Sciatic nerve (tissue), 2 donors: ENCODE measurements at places on chromosomes 4 and X. TPM values are rescaled to one million over a fixed set of nuclear protein-coding genes. Genes with fewer than 3 reads are reported as not detected.

GRCh38 chr4:77332696-77333270 lies 175.8 kb downstream of the CCNG2 start:
- DNase-seq: no peak

DNA sequence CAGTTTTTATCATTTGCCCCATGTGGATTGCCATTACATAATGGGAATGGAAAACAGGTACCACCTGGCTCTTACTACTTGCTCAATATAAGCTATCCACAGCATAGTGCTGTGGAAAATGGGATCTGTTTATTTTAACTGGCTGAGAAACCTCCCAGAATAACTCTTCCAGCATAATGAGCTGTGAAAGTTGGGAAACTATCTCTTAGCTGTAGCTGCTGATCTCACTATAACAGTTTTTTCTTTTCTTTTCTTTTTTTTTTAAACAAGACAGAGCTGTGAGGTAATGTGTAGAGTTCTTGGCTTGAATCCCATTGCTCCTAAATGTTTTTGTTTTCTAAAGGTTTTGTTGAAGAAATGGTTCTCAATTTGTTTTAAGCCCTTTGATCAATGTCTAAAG lies 988.3 kb downstream of the PCDH19 start:
- no peak for DNase-seq

DNA sequence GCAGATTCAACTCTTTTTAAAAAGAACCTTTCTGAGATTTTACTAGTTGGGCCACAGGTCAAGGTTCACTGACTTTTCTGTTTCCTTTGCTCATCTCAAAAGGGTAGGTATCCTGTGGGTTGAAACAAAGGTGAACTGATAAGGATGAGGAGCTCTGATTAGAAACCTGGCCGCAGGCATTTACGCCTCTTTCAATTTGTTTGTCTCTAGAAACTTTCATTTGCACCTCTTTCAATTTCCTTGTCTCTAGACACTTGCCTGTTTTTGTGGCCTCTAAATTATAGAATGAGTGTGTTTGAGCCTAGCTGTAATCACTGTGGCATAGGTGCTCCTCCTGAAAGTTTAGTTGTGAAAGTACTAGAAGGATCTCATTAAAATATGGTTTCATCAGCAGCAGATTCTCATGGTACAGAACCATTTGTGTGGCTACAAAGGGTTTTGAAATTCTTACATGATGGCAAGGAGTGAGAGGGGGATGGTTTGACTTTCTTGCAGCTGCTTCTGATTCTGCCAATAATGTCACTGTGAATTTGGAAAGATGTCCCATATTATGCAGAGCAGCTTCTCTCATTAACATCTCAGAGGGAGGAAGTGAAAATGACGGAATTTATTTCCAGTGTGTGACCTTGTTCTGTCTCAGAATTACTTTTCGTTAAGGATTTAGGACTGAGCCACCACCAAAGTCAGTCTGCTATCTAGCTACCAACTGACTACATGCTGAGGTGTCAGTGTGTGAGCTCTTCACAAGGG lies 142.2 kb downstream of the SH2D1A start:
- no peak for DNase-seq

DNA sequence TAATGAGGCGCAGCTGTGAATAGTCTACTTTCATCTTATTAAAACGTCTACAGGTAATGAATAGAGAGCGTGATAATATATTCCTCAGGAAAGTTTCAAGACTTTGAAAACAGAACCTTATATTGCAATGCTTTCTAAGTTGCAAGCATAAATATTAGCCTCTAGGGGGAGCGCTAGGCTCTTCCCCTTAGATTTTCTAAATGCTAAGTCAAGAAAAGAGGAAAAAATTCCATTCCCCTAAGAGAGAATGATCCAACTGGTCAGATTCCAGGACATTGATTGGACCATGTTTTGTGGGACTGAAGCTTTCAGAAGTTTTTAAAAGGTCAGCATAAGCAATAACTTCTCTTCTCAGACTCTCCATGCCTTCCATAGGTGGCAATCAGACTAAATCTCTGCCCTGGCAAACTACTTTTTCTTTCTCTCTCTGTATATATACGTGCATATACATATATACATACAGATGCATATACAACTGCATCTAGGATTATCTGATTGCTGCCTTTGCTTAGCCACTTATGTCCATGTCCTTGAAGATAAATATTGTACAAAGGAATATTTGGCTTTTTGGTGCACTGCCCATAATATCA lies 492.9 kb downstream of the INPP4B start:
- no peak for DNase-seq

DNA sequence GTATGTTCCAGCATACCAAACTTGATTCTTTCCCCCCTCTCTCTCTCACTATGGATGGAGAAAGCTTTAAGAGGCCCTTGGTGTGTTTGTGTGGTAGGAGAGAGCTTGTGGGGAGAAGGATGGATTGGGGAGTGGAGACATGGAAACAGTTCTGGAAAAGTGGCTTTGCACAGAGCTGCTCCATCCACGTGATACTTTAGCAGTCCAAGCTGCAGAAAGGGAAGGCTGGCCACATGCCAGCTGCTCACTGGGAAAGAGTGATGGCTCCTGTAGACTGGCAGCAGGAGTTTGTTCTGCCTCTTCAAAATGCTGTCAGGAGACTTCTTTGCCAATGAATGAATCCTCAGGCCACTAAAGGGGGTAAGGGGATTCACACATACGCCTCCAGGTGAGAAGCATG lies 21.7 kb upstream of the SEC24B start:
- no peak for DNase-seq

GRCh38 chr4:20017070-20017776 lies 234.5 kb upstream of the SLIT2 start:
- DNase-seq: no peak

GRCh38 chr4:39559626-39560025 lies 32.4 kb upstream of the UGDH start:
- no peak for DNase-seq

DNA sequence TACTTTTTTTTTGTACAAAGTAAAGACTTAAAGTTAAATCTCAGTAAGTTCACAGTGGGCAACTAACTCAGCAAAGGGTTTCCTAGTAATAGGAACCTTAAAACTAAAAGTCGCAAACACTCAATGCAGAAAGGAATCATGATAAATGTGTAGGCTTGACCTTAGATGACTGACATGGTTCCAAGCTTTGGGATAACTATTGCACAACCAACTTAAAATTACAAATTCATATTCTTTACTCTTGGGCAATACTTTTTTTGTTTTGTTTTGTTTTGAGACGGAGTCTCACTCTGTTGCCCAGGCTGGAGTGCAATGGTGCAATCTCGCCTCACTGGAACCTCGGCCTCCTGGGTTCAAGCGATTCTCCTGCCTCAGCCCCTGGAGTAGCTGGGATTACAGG lies 8.2 kb downstream of the ELOVL6 start:
- no peak for DNase-seq

DNA sequence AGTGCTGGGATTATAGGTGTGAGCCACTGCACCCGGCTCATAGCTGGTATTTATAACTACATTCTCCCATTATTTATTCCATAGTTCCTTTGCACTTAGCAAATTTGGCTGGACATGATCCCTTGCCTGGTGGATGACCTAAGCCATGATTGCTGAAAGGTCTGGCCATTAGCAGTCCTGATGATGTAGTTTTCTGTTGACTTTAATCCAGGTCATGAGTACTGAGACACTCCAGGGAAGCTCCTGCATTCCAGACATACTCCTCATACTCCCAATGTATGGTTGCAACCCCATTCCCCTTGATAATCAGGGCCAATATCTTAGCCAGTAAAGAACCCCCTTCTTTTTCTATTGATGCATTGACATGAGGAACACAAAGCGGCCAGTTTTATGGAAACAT lies 24.4 kb upstream of the MGST2 start:
- DNase-seq: no peak

- no peak for DNase-seq
Measured at GRCh38 chr4:117326091-117326490, 240.7 kb upstream of the TRAM1L1 start.

- no peak for DNase-seq
Measured at GRCh38 chrX:47936940-47937317, 66.9 kb downstream of the ZNF182 start.

- DNase-seq: no peak
Measured at GRCh38 chr4:76673362-76673761, 224.6 kb downstream of the SOWAHB start.

DNA sequence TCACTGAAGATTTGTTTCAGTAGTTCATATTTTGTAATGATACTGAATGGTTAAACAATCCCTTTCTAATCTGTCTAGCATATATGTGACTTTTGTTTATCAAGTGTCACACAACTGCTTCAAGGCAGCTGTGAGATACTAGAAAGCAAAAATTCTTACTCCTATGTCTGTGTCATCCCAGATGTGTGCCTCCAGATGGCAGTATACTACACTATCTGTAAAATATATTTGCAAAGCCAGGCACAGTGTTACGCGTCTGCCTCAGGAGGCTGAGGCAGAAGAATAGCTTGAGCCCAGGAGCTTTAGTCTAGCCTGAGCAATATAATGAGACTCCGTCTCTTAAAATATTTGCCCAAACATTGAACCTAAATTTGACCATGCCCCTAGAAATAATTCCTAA lies 4.0 kb downstream of the NUDT10 start:
- no peak for DNase-seq

DNA sequence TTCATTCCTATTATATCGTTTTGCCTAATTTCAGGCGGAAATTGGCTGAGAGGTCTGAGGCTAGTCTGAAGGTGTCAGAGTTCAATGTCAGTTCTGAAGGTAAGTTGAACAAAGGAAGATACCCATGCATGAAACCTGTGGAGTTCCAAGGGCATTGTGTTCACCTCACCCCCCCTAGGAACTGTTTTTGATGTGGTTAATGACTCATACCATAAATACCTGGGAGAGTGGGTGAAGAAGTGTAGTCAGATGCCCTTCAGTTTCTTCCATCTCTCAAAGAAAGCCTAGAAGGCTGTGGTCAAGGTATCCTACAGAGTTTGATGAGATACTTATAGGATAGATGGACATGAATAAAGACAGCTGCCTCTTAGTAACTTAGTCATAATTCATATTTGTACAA lies 2.7 kb downstream of the UTP14A start:
- DNase-seq: no peak

GRCh38 chr4:996030-996996 lies 3.1 kb upstream of the SLC26A1 start:
- no peak for DNase-seq

DNA sequence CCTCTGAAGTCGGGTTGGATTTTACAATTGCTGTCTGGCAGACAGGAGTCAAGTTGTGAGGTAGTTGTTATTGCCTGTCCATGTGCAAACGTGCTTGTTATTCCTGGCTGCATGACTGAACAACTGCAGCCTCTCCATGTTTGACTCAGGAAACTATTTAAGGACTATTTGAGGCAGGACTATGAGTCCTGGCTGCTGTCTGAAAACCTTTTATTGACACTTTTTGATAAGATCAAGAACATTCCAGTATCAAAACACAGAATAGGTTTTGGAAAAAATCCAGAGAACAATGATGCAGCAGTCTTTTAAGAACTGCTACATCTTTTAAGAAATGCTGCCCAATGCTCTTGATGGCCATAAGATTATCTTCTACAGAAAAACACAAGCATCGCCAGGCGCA lies 10.0 kb upstream of the SPRY1 start:
- DNase-seq: no peak

- DNase-seq: no peak
Measured at GRCh38 chr4:40378619-40379018, 43.5 kb downstream of the CHRNA9 start.

DNA sequence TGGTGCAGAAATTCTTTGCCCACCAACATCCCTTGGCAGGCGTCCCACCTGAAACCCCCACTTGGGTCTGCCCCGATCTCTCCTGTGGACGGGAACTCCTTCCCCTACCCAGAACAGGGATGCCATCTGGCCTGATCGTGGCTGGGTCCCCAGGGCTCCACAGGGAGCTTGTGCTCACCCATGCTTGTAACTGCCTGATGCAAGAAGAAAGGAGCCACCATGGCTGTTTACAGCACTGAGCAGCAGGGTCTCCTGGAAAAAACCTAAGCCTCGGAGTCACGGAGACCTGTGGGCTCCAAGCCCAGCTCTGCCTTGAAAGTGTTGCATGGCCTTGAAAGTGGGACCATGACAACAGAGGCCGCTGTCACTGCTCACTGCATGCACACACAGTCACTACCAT lies 101.5 kb upstream of the AFAP1 start:
- no peak for DNase-seq

DNA sequence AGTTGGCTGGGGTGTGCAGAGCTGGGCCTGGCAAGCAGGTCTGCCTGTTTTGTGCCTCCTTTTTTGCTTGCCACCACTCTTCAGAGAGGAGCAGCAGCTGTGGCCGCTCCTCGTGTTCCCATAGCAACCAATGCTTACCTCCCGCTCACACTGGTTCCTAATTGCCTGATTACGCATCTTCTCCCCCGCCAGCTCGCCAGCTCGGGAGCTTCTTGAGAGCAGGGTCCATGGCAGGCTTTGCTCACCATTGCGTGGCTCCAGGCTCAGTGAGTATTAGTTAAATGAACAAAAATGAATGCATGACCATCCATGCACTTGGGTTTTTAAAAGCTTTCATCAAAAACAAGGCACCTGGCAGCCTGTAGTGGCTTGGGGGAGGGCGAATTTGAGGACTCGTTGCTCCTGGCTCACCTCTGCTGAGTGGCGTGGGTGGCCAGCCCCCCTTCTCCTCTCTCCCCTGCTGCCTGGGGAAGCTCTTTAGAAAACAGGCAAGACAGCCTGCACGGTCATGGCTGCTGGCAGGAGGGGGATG lies 14.2 kb upstream of the PJA1 start:
- no peak for DNase-seq

DNA sequence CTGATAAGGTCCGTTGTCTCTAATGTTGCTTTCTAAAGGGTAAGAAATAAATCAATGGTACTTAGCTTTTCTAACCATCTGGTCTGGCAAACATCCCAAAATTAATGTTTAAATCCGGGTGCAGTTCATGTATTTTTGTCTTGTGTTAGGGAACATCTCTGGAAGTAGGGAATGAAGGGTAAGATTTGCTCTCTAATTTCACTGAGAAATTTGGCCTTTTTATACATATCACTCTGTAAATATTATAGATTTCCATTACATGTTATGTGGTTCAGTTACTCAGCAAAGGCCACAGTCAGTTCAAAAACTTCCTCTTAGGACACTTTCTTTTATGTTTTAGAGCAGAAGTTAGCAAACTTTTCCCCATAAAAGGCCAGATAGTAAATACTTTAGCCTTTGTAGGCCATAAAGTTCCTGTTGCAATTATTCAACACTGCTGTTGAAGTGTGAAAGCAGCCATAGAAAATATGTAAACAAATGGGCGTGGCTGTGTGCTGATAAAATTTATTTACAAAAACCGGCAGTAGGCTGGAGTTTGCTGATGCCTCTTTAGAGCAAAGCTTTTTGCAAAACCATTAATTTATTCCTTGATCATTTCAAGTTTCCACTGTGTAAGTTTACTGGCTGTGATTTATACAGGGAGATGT lies 218.1 kb downstream of the ANTXR2 start:
- DNase-seq: no peak

Gene SSR4
- total RNA-seq: 110 TPM

Gene CPZ
- 7.0 TPM for total RNA-seq

Gene CCNQ
- 11.9 TPM for total RNA-seq

Gene CXCL1
- total RNA-seq: 11.6 TPM

Gene CSAG1
- total RNA-seq: not detected

Gene RHOXF1
- total RNA-seq: 0.67 TPM

Gene PAGE4
- not detected for total RNA-seq
